ENCODE measurements at places on chromosomes 1 and 21.

DNA sequence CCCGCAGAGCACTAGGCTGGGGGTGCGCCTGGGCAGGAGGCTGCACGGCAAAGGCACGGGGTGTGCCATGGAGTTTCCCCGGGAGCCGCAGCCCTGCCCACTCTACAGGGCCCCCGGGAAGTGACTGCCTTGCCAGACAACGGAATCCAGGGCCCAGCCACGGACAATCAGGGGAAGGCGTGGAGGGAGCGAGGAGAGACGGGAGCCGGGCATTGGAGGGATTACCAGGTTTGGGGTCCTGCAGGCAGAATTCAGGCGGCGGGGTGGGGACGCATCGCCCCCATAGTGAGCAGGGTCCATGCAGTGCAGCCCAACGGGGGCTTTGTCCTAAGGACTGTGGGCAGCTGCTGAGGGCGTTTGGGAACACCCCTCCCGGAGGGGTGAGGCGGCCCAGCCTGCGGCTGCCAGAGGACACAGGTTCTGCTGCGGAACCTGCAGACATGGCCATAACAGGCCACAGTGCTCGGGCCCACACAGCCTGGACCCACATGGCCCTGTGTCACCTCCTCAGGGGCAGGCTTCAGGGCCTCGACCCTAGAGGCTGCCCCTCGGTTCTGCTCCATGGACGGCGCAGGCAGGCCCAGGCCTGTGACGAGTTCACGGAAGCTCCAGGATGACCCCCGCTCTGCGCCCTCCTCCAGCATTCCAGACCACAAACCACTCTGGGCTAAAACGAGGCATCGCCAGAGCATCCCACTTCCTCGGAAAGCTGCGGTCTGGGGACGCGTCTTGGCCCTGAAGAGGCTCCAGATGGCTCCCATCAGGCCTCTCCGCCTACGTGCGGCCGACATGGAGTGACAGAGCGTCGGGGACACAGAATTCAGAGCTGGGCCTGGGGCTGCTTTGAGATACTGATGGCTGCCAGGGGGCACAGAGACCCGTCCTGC is 54.5 kb downstream of the COL6A1 start:
- DNase-seq: no peak

DNA sequence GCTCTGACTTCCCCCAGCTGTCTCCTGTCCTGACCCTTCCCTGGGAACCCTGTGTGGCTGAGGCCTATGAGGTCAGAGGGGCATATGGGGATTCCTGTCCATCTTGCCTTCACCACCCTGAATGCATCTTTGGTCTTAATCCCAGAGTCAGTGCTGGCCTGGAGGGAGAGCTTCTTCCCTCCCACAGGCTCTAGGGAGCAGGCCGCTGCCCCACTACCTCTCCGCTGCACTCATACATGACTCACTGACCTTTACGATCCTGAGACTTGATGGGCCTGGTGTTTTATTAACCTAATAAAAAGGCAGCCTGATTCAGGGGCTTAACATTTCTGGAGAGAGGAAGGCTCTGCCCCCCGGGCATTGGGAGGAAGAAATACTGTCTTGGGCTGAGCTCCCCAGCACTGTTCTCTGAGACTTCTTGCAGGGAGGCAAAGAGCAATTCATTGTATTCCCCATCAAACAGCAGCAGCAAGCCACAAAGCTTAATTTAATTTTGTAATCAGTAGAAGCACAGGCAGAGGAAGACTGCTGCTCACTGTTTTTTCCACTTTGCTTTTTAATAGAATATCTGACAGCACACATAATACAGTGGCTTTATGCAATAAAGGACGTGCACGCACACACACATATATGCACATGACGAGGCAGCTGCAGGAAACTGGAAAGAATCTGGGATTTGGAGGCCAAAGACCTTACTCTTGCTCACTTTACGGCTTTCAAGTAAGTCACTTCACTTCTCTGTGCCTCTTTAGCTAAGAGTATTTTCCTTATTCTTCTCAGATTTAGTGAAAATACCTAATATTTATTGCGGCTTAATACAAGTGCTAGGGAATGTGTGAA is 89.2 kb upstream of the GRIK3 start:
- DNase-seq: no peak

- no peak for DNase-seq
Observed at GRCh38 chr1:152109998-152110294, 5.3 kb downstream of the TCHH start.

DNA sequence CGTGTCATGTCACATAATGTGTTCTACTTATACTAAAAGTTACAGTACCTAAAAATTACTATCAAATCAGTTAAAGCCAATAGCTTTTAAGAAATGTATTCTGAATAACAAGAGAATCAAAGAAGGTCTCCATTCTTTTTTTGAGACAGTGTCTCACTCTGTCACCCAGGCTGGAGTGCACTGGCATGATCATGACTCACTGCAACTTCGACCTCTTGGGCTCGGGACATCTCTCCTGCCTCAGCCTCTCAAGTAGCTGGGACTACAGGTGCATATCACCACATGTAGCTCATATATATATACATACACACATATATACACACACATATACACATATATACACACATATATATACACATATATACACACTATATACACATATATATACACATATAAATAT is 20.1 kb downstream of the COP1 start:
- no peak for DNase-seq

DNA sequence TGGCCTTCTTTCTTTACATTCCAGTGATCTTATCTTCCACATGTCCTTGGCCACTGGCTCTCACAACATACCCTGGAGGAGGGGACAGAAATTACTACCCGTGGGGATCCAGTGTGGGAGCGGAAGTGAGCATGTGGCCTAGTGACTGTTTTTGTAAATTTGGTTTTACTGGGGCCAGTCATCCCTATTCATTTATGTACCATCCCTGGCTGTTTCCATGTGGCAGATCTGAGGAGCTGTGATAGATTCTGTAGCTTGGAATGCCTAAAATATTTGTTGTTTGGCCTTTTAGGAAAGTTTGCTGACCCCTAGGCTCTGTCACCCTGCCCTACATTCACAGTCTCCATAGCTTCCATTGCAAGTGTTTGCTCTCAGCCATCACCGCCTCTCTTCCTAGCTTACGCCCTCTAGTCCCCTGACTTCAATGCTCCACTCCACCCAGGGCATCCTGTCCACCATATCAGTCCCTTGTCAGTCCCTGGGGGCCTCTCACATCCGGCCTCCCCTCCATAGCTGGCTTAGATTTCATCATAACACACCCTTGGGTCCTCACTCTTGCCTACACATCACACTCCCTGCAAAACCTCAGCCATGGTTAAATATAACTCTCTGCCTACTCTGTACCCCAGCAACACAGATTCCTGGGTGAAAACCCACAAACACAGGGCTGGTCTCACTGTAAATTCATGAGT is 25.8 kb downstream of the DHCR24 start:
- DNase-seq: no peak

- peak; percentile 2 for DNase-seq
Observed at GRCh38 chr1:26788836-26789611, 1.3 kb downstream of the PIGV start.

DNA sequence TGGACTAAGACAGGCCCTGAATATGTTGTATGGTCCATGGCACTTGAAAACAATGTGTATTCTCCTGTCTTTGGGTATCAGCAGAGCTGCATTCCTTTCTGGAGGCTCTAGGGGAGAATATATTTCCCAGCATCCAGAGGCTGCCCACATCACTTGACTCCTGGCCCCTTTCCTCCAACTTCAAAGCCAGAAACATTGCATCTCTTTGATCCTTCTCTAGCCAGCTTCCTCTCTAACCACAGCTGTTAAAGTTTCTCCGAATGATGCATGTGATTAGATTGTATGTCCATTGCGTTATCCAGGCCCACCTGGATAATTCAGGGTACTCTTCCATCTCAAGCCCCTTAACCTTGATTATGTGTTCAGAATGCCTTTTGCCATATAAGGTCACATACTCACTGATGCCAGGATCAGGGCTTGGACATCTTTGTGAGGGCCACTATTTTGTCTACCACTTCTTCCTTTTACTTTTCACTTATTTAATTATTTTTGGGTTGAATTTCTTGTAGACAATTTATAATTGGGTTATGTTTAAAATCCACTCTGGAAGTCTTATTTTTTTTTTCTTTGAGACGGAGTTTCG is 5.3 kb downstream of the CHD1L start:
- no peak for DNase-seq

DNA sequence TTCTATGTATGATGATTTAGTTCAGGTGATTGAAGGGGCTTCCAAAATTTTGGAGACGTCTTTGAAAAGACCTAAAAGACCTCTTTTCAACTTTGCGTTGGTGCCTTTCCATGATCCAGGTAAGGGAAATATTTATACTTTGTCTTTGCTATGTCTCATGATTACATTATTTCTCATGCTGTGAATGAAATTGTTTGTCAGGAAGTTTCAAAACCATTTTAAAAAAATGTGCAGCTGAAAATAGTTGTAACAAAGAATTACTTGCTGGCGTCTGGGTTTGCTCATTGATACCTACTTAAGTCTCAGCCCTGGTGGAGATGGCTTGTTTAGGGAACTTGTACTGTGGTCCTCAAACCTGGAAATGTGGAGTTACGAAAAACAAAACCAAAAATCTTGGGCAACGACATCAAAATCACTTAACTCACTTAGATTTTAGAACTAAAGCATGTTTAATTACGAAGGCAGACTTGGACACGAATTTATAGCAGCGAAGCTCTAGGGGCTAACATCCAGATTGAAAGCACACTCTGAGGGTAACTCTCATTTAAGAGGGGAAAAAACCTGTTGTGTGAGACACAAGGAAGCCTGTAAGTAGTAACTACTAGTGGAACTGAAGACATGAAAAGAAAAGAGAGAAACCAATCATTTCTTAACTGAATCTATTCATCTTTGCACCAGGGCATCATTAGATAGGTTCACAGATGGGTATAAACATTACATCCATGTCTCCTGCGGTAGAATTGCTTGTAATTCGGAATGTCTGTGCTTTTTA is 924 bp downstream of the HMCN1 start:
- no peak for DNase-seq

- no peak for DNase-seq
Observed at GRCh38 chr1:113830039-113830438, 17.8 kb upstream of the RSBN1 start.

- DNase-seq: peak; percentile 17
Observed at GRCh38 chr1:37890378-37891014, 31.1 kb upstream of the MTF1 start.

GRCh38 chr1:22241250-22241649 is 98.4 kb upstream of the WNT4 start:
- no peak for DNase-seq

DNA sequence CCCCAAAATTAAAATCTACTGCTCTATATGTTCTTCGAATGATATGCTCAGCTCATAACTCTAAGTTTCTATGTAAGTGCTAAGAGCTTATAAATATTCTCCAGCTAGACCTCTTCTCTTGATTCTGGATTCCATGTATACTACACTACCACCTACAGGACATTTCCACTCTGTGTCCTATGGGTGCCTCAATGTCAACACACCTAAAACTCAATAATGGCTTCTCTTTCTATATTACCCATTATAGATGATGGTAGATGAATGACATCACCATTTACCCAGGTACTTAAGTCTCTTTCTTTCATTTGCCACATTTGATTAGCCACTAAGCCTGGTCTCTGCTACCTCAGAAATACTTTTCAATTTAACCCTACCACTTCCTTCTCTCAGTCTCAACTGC is 41.3 kb downstream of the TBX19 start:
- DNase-seq: peak; percentile 10

- no peak for DNase-seq
Observed at GRCh38 chr1:41726899-41727748, 191.6 kb downstream of the HIVEP3 start.

DNA sequence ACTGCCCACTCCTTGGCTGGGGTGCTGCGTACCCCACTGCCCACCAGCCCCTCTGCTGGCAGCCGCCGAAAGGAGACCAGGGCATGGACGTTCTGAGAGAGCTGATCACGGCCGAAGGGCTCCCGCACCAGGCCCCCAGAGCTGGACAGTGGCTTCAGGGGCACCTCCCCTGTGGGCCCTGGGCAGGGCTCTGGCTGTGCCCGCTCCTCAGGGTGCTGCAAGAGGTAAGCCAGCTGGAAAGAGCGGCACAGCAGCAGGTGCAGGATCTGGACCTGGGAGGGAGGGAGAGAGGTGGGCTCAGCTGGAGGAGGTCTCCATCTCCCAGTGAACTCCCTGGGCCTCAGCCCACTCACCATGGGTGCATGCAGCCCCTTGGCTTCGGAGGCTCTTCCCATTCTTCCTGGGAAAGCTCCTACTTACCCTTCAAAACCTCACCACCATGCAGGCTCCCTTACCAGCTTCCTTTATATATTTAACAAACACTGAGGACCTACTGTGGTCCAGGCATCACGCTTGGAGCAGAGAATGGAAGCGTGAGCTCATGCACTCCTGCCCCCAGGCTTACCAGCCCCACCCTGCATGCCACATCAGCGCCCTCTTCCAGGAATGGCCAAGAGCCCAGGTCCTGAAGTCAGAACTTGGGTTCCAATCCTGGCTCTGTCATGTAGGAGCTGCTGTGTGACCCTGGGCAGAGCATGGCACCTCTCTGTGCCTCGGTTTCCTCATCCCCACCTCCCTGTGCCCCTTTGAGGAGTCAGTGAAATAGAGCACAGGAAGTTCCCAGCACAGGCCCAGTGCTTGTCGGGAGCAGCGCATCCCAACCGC is 6.8 kb upstream of the KIF17 start:
- no peak for DNase-seq

DNA sequence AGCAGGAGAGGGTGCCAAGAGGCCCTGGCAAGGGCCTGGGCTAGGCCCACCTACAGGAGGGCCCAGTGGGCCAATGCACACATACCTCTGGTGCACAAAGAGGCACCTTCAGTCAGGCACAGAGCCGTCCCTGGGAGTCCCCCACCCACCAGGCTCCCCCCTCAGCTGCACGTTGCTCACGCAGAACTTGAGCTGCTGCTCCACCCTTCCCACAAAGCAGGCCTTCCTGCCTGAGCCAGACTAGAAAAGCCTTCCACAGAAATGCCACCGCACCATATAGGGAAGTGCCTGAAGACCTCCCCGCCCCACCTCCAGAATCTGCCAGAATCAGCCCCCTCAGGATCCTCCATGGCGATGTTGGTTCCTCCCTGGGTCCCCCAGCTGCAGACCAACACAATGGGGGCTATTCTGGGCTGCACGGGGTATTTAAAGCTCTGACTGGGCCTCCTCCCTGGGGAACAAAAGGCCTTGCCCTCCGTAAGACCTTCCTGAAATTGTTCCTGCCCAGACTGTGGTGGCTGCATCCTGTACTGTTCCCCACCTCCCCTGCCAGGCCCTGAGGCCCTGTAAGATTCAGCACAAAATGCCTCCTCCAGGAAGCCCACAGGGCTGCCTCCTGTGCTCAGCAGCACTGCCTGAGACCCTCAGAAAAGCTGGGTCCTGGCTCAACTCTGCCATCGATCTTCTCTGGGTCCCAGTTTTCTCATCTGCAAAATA is 27.2 kb downstream of the HSPG2 start:
- DNase-seq: no peak

DNA sequence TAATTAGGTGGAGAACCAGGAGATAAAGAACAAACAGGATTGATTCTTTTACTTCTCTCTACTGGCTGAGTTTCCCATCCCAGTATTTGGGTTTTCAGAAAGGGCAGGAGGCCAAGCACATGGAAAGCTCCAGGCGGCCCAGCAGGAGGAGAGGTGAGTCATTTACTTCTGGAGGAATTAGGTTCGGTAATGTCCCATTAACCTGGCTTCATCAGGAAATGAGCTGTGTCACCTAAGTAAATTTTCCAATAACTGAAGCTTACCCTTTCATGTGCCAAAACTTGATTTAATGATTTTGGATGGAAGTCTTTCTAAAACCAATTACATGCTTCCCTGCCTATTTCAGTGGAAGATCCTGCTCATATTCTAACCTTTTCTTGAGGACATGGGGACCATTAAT is 257.6 kb upstream of the USP24 start:
- no peak for DNase-seq

Data from NCI-H2081 treated with DMSO at 0.1 percent for 48 hours (cell line).